Posterior vena cava (tissue), 2 donors: ENCODE measurements at places on chromosomes 2 and 18. TPM values are rescaled to one million over a fixed set of nuclear protein-coding genes. Genes with fewer than 3 reads are reported as not detected.
A peak's percentile ranks its signal among the peaks of the same experiment; 100 is the strongest.

- peak; percentile 78 for DNase-seq
Measured at GRCh38 chr2:219627103-219628100, at the start of gene SLC4A3. Gene SLC4A3 (plus strand): TSS chr2:219627630. CDS start chr2:219627993, 363 bp downstream.

GRCh38 chr2:46814160-46814961 is 101.2 kb downstream of the MCFD2 start:
- DNase-seq, result peak; percentile 97

- no peak for DNase-seq
Measured at GRCh38 chr2:59236723-59237122, 995.6 kb upstream of the FANCL start.

GRCh38 chr2:128450211-128451024 is 131.8 kb upstream of the HS6ST1 start:
- no peak for DNase-seq

DNA sequence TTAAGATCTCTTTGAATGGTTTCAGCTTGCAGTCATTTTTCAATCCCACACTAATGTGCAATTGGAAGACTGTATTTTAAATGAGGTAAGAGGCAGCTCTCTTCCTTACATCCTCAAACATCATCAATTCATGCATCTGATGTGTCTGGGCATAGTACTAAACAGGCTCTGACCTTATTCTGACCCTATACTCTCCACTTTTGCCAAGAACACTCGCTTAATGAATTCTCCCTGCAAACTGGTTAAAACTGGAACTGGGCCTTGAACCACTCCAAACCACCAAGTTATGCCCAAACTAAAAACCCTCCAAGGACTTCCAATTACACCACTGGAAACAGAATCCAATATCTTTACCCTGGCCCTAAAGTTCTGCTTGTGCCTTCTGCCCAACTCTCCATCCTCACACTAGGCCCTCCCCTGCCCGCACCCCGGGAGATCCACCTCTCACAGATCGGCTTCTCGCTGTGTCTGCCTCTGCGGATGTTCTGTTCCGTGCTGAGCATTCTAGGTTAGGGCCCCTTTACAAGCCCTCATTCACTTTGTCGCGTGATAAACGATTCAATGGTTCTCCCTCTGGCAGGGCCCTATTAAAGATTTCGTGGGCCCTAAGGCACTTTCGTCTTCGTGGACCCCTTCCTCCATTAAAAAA is 1.2 kb downstream of the M1AP start:
- no peak for DNase-seq

GRCh38 chr2:37632310-37632709 is 39.1 kb downstream of the CDC42EP3 start:
- no peak for DNase-seq

DNA sequence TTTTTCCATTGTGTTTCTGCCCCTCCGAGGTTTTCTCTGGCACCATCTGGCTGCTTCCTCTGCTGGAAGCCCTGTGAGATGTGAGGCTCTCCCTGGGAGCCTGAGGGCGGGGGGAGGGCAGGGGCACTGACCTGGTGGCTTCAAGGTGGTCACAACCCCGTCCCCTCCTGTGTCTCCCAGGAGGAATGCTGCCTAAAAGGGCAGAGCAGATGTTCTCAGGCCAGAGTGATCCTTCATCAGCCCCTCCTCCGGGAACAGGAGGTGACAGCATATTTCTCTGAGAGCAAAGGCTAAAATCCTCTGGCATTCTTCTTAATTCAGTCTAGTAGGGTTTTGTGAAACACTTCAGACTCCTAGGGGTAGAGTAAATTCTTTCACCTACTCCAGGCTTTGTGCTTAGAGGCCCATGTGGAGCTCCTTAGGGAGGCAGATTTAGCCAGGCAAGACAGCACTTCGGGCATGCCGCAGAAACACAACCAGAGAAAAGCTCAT is 18.3 kb upstream of the GREB1 start:
- DNase-seq, result no peak

DNA sequence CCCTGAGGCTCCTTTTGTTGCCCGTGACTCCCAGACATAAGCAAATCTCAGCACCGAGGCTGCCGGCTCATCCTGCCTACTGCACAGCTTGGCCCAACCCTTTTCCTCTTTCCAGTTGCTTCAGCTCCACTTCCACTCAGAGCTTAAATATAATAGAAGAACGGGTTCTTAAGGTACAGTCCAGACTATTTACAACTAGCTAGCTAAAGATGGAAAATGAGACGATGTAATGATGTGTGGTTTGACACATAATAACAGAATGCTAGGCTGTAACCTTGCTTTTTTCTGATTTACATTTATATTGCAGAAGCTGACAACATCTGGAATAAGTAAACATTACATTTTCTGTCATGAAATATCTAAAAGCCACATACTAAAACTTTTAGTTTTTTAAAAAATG is 26.9 kb upstream of the ATP9B start:
- DNase-seq, result no peak

DNA sequence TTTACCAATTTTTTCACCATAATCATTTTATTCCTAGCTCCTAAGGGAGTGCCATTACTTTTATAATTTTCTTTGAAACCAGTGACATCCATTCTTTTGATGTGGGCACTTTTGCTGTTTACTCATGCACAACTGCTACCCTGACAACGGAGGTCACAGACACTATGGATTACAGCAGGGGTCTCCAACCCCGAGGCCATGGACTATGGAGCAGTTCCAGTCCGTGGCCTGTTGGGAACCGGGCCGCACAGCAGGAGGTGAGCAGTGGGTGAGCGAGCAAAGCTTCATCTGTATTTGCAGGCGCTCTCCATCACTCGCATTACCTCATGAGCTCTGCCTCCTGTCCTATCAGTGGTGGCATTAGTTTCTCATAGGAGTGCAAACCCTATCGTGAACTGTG is 34.6 kb downstream of the PRPF40A start:
- no peak for DNase-seq

GRCh38 chr18:54052732-54053429 is 171.6 kb downstream of the MBD2 start:
- DNase-seq, result no peak

DNA sequence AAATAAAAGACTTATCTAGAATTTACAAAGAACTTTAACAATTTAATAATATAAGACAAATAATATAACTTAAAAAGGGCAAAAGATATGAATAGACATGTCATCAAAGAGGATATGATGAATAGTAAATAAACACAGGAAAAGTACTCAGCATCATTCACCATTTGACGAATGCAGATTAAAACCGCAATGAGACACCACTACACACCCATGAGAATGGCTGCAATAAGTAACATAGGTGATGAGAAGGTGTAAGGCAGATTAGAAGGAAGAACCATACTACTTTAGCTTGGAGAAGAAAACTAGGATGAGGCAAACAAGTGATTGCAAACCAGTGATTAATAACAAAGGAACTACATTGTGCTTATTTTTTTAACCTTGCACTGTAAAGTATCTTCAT is 152.0 kb downstream of the CYRIA start:
- no peak for DNase-seq

- DNase-seq, result no peak
Measured at GRCh38 chr2:236754271-236754944, 184.8 kb downstream of the ACKR3 start.

GRCh38 chr2:171688129-171688465 is 828 bp downstream of the DYNC1I2 start:
- no peak for DNase-seq

DNA sequence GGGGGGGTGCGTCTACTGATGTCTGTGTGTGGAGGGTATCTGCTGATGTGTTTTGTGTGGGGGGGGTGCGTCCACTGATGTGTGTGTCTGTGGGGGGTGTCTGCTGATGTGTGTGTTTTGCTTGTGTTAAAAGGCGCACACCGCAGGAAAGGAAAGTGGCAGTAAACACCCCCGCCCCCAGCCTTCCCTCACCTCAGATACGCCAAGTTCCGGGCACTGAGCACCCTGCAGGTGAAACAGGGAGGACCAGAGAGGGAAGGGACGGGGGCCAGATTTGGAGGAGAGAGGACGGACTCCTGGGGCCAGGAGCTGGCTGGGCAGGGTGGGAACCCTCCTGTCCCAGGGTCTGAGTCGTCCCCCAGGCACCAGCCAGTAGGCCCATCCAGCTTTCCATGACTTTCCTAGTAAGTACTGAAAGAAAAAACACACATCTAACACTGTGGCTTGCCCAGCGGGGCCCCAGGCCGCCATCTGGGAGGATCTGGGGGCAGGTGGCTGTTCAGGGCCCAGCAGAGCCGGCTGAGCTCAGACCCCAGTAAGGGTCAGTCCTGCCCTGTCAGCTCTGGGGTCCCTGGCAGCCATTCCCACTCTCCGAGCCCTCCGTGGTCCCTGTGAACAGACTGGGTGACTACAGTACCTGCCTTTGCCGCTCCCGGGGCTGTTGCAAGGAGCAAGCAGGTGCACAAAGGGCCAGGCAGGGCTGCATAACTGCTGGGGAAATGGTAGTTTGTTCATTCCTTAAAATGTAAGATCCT is 126.9 kb downstream of the NFATC1 start:
- DNase-seq, result peak; percentile 72

DNA sequence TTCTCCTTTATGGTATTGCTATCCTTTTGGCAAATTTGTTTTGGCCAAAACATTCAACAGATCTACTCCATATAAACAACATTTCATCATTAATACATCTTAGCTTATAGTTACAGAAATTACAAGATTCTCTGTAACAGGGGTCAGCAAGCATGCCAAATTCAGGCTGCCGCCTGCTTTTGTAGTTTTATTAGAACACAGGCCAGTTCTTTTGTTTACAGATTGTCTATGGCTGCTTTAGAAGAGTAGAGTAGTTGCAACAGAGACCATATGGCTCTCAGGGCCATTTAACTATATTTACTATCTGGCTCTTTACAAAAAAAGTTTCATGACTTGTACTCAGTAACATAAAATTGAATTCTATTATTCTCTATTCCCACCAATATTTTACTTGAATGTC is 53.9 kb downstream of the LNPK start:
- no peak for DNase-seq

DNA sequence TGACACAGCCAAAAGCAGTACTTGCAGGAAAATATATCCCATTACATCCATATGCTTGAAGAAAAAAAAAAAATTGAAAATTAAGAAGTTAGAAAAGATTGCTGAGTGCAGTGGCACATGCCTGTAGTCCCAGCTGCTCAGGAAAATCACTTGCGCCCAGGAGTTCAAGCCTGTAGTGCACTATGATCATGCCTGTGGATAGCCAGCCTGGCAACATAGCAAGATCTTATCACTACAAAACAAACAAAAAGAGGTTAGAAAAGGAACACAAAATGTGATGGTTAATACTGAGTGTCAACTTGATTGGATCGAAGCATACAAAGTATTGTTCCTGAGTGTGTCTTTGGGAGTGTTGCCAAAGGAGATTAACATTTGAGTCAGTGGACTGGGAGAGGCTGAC is 361.9 kb downstream of the NYAP2 start:
- DNase-seq, result no peak

GRCh38 chr2:236965021-236965840 is 120.5 kb upstream of the COPS8 start:
- DNase-seq, result no peak

DNA sequence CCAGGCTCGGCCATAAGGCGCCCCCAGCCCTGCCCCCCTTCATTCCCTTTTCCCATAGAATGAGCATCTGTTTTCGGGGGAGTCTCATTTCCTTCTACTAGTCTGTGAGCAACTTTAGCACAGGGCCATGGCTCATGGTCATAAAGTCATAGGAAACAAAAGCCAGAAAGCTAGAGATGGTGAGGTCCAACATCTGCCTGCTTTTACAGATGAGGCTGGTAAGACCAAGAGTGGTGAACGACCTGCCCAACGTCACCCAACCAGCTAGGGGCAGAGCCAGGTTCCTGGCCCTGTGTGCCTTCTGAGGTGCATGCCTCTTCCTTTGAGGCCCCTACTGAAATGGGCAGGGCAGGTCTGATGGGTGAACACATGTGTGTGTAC is 212.7 kb downstream of the DYSF start:
- no peak for DNase-seq

- DNase-seq, result no peak
Measured at GRCh38 chr2:134574611-134575330, 144.0 kb downstream of the TMEM163 start.

DNA sequence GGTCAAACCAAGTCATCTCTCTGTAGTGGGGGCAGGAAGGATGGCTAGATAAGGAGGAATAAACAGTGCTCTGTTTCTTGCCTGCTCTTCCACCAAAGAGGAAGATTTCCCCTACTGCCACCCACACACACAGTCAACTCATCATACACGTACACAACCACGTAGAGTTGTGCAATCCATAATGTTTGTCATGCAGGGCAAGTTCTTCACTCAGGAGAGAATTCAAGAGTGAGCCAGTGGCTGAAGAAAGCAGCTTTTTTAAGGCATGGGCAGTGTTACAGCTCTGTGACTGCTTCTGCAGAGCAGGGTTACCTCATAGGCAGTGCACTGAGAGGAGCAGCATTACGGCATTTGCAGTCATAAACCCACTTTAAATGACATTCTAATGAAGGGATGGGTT is 283.0 kb downstream of the RND3 start:
- no peak for DNase-seq

GRCh38 chr2:157933160-157933920 is 57.2 kb upstream of the ACVR1 start:
- no peak for DNase-seq

DNA sequence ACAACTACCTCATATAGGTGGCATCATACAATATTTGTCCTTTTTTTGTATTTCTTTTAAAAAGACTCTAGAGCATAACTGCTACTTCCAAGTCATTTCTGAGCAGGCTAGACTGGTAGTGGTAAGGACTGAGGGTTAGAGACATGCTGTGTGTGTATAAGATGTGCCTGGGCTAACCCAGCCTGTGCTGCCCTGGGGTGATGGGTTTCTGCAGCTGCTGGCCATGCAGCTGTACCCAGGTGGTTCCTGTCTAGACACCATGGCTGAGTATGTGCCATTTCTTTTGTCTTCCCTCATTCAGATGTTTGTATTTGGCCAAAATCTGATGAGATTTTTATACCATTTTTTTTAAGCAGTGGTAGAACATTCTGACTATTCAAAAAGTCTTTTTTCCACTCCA is 40.0 kb downstream of the MERTK start:
- DNase-seq, result no peak

GRCh38 chr2:6906165-6906741 is 11.0 kb upstream of the RNF144A start:
- DNase-seq, result no peak

GRCh38 chr2:171433763-171434012 is at the start of gene METTL8:
Gene METTL8 (minus strand): TSS chr2:171433990. CDS start chr2:171392185, 41,805 bp downstream.
- no peak for DNase-seq

The TBR1 gene
- not detected for total RNA-seq

The DLGAP1 gene
- 0.05 TPM for total RNA-seq

The CNGA3 gene
- total RNA-seq, result 0.19 TPM

The LIPG gene
- total RNA-seq, result 1.7 TPM

The CDKL4 gene
- 0.46 TPM for total RNA-seq

The SLC16A14 gene
- 3.3 TPM for total RNA-seq

The RBFA gene
- 17.4 TPM for total RNA-seq

The WNT6 gene
- 0.23 TPM for total RNA-seq

The PSMA8 gene
- not detected for total RNA-seq

The ALPI gene
- not detected for total RNA-seq

The ABCG8 gene
- not detected for total RNA-seq
